ENCODE measurements at places on chromosomes 12 and 14.

DNA sequence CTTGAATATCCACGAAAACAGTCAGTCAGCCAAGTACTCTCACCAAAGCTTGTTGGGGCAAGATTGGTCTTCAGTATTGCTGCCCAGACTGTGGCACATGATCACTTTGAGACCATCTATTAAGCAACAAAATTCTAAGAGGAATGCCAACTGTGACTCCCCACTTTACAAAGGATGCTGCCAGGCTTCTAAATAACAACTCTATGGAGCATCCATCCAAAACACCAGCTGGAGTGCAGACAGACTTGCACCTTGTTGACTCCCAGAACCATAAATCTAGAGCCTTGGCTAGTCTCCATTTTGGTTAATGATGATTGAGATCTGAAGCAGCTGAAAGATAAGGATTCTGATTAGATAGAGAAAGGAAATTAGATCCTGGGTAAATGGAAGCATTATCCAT is 132.8 kb downstream of the DIO2 start:
- DNase-seq: no peak

- no peak for DNase-seq
Observed at GRCh38 chr12:120886199-120887018, 17.7 kb downstream of the SPPL3 start.

DNA sequence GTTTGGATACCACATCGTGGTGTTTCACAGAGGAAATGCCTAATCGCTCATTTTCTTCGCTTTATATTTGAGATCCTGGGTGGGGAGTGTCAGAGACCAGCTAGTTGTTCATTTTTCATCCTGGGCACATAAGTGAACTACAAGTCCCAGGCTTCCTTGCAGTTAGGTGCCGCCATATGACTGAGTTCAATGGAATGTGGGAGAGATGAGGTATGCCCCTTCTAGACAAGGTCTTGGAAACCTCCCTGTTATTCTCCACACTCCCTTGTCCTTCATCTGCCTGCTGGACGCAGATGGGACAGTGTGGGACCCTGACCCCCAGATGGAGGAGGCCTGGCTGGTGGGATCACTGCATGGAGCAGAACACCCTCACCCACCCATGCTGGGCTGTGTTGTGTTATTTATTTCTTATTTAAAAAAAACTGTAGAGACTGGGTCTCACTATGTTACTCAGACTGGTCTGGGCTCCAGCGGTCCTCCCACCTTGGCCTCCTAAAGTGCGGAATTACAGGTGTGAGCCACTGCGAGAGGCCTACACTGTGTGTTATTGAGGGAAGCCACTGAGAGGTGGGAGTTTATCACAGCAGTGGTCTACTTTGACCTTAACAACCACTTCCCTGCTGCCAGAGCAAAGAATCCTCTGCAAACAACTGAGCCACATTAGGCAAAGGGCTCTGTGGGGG is 42.9 kb upstream of the VRK1 start:
- DNase-seq: no peak

DNA sequence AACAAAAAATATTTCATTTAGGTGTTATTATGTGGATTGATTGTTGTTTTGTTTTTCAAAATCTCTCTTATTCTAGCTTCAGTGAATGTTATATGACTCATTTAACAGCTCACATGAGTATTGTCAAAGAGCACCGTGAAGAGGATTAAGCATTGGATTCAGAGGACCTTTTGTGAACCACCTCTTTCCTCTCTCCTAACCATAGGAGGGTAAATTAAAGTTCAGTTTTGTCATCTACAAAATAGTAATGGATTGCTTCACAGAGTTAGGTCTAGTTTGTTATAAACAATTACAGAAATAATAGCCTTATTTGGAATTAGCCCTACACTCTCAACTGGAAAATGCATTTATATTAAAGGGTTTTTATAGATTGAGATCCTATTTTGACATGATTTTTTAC is 962 bp upstream of the KERA start:
- no peak for DNase-seq

- no peak for DNase-seq
Observed at GRCh38 chr12:27382171-27382795, 49.6 kb downstream of the BMAL2 start.

DNA sequence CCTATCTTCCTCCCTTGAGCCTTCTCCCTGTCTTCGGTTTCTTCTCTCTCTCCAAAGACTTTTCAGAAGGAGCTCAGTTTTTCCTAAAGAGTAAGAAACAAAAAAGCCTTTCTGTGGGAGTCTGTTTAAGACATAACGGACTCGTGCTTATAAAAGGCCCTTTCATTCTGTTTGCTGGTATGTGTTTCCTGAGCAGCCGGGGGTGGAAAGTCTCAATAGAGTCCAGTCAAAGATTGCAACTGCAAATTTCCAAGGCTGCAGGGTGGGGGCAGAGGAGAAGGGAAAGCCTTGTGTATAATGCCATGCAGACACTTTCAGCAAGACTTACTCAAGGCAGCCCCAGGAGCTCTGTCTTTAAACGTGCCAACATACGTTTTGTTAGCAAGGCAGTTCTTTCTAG is 62.2 kb downstream of the GNG2 start:
- no peak for DNase-seq

- no peak for DNase-seq
Observed at GRCh38 chr12:130158754-130159059, 3.6 kb upstream of the FZD10 start.

DNA sequence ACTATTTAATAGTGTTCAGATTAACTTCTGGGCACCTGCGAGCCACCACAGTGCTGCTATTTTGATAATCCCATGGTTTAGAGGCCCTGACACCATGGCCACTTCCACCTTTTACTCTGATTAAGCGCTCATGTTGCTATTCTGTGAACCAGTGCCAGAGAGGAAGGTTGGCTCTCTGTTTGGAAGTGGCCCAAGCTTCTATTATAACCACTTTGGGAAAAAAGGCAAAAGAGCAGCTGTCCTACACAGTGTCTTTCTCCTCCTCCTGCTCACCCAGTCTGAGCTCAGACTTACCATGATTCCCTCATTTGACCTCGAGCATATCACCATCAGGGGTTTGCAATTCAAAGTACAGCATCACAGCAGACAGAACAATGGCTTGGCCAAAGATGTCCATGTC is 23.3 kb downstream of the DYRK2 start:
- DNase-seq: no peak

GRCh38 chr14:85426068-85426935 is 103.6 kb upstream of the FLRT2 start:
- DNase-seq: no peak

DNA sequence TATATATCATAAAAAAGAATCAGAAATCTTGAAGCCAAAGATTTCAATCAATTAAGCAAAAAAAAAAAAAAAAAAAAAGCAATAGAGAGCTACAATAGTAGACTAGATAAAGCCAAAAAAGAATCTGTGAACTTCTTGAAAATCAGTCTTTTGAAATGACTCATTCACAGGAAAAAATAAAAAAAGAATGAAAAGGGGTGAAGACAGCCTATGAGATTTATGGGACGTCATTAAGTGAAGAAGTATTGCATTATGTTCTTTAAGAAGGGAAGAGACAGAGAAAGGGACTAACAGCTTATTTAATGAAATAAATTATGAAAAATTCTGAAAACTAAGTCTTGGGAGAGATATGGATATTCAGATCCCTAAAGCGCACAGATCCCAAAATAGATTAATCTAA is 103.8 kb downstream of the ACSS3 start:
- DNase-seq: no peak

- no peak for DNase-seq
Observed at GRCh38 chr12:85946375-85946774, 72.3 kb downstream of the NTS start.

DNA sequence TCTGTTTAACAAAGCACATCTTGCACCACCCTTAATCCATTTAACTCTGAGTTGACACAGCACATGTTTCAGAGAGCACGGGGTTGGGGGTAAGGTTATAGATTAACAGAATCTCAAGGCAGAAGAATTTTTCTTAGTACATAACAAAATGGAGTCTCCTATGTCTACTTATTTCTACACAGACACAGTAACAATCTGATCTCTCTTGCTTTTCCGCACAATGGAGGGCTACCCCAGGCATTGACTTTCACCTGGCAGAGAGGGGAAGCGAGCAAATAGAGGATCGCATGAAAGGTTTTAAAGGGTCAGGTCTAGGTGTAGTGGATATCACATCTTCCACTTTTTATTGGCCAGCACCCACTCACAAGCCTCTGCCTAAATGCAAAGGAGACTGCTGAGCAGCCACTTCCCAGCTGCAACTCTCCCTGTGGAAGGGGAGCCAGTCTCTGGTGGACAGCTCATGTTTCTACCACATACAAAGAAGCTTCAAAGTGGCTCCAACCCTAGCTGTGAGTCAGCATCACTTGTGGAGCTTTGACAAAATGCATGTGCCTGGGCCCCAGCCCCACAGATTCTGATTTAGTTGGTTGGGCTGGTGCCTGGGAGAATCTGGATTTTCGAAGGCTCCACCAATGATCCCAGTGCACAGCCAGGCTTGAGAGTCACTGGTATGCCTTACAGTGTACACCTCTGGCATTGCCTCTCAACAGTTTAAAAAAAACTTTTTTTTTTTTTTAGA is 7.2 kb upstream of the FNTB start:
- no peak for DNase-seq

- DNase-seq: no peak
Observed at GRCh38 chr14:100530270-100531072, 56.7 kb downstream of the BEGAIN start.

DNA sequence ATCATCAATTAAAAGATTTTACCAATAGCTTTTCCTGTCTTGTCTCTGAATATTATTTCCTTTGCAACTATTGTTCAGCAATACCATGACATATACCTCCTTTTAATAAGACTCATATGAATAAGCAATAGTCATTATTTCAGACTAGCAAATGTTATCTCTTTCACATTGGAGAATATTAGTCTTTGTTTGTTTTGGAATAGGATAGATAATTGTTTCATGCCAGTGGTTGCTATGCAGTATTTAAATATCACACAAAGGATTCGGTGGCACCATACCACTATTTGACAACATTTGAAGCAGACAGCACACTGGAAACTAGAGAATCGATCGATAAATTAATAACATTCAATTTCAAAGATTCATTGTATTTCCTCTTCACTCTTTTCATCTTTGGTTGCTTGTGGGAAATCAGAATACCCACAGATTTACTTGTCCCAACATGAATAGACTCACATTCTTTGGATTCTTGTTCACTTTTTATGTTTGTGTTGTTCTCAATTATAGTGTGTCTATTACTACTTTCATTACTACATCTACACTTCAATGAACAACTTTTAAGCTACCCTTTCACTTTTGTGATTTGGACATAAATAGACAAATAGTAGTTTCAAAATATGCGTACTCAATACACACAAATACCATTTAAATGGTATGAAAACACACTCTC is 42.7 kb upstream of the TBPL2 start:
- DNase-seq: no peak

GRCh38 chr14:58078471-58078870 is 73.5 kb downstream of the ARMH4 start:
- no peak for DNase-seq

GRCh38 chr12:109533487-109533740 is 39.9 kb downstream of the MMAB start:
- DNase-seq: no peak

DNA sequence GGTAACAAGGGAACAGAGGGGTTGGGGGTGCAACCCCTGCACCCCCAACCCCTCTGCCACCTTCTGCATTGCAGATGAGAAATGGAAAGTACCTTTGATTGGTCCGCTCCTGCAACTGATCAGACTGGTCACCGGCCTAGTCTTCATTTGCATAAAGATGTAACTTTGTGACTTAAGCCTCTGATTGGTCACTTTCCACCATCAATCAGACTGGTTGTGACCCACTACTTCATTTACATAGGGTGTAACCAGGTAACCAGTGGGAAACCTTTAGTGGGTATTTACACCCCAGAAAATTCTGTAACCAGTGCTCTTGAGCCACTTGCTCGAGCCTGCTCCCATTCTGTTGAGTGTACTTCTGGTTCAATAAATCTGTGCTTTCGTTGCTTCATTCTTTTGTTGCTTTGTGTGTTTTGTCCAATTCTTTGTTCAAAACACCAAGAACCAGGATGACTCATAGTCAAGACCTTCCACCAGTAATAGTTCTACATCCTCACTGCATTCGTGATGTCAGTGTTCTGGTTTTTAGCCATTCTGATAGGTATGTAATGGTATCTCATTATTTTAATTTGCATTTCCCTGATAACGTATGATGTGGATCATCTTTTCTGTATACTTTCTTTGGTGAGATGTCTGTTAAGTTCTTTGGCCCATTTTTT is 30.8 kb downstream of the LEMD3 start:
- DNase-seq: no peak

GRCh38 chr12:90233168-90234100 is 524.8 kb upstream of the ATP2B1 start:
- no peak for DNase-seq

DNA sequence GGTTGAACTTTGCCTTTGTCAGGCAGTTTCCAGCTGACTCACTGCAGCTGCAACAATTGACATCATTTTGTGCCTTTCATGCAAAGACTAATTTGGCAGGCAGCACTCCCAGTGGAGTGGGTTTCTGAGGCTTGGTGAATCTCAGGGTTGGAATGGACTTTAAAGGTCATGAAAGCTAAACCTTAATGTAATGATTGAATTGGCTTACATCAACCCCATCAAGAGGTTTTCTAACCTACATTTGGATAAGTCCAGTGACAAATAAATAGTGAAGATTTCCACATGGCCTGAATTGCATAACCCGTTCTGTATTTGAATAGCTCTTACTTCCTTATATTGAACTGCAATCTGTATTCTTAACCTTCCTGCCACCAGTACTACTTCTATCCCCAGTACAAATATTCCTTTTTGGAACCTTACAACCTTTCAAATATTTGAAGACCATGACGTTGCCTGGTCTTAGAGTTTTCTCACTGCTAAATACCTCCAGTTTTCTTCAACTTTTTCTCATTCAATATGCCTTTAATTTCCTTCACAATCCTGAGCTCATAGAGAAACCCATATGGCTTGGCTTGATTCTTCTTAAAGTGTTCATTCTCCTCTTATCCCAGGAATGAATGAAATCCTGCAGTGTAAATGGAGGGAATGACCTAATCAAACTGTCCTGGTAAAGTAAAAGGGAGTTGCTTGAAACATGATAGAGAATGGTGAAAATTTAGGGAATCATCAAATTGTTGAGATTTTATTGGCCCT is 168.1 kb upstream of the NOVA1 start:
- DNase-seq: peak; percentile 88

DNA sequence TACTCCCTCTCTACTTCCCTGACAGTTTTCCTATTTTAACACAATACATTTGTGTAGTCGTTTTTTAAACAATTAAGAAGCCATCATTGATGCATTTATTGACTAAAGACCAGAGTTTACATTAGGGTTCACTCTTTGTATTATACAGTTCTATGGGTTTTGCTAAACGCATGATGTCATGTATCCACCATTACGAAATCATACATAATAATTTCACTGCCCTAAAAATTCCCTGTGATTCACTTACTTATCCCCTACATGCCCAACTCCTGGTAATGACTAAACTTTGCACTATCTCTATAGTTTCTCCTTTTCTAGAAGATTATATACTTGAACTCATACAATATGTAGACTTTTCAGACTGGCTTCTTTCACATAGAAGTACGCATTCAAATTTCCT is 1016.5 kb upstream of the FOXG1 start:
- no peak for DNase-seq

- no peak for DNase-seq
Observed at GRCh38 chr12:12008931-12009611, 61.7 kb upstream of the BCL2L14 start.

All from vagina (tissue), 2 donors.